ENCODE measurements at places on chromosomes 7 and 10. TPM values are rescaled to one million over a fixed set of nuclear protein-coding genes. Genes with fewer than 3 reads are reported as not detected.

Gene FAM25G
- total RNA-seq = not detected

Gene NUTM2A
- total RNA-seq = 0.66 TPM

DNA sequence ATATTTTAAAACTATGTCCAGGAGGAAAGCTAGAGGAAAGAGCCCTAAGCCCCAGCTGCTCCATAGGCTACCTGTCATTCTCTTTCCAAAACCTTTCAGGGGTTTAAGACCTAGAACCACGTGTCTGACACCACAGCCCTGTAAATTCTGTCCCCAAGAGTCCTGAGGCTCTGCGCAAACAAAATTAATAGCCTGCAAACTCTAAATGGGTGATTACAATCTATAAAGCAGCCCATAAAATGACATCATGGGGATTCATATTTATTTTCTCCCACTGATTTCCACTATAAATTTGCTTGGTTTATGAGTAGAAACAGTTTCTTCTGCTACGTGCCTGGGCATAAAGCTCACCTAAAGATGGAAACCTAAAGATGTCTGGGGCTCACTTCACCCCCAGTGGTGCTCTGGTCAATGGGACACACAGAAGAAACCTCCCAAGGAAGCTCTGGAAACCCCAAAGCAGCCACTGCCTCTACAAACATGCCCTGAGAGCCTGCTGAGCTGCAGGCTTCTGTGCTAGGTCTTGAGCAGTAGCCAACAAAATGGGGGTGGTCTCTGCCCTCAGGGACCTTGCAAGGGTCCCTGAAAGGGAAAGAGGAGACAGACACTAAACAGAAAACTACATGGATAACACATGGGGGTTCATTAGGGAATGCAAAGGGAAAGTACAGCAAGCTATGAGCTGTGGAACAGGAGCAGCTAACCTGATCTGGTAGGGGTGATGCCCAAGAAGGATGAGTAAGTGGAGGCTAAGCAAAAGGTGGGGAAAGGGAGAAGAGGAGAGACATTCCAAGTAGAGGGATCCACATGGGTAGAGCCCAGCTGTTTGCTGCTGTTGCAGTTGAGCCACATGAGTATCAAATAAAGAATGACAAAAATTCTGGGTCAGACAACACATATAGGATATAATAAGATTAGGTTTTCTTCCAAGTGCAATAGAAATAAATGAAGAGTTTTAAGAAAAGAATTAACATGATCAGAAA lies 331.7 kb downstream of the KCNMA1 start:
- no peaks in the 10 kb centered on the region for H3K36me3 ChIP-seq
- H3K27me3 ChIP-seq = no peaks in the 10 kb centered on the region
- no peak for DNase-seq
- no peaks in the 10 kb centered on the region for H3K4me1 ChIP-seq
- H3K4me3 ChIP-seq = no peak overlapping the region

Gene GOLGA7B
- total RNA-seq = 0.90 TPM

DNA sequence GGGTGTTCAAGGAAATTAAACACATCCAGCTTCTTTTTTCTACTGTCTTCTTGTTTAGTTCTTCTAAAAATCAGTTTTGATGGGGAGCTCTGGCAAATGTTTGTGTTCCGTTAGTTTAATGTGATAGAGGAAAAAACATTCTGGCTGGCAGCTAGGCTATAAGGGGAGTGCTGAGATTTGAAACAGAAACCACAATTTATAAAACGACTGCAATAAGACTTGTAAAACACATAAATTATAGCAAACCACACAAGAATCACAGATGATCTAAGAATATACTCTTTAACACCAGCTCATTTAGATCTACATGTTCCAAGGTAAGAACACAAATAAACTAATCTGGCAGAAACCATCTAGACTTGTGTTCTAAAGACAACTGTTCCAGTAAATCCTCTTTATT lies 425.5 kb downstream of the CNTNAP2 start:
- no peaks in the 10 kb centered on the region for H3K4me1 ChIP-seq
- no peak overlapping the region for H3K4me3 ChIP-seq
- no peak overlapping the region for H3K27ac ChIP-seq
- no peak for DNase-seq
- H3K36me3 ChIP-seq = no peaks in the 10 kb centered on the region
- H3K27me3 ChIP-seq = no peaks in the 10 kb centered on the region

Gene SLC13A1
- not detected for total RNA-seq
